Smooth muscle cell of the brain vasculature (primary cell): ENCODE measurements at places on chromosomes 13 and 19.

GRCh38 chr19:13834244-13835069 lies 39.2 kb downstream of the ZSWIM4 start:
- no peak for DNase-seq

DNA sequence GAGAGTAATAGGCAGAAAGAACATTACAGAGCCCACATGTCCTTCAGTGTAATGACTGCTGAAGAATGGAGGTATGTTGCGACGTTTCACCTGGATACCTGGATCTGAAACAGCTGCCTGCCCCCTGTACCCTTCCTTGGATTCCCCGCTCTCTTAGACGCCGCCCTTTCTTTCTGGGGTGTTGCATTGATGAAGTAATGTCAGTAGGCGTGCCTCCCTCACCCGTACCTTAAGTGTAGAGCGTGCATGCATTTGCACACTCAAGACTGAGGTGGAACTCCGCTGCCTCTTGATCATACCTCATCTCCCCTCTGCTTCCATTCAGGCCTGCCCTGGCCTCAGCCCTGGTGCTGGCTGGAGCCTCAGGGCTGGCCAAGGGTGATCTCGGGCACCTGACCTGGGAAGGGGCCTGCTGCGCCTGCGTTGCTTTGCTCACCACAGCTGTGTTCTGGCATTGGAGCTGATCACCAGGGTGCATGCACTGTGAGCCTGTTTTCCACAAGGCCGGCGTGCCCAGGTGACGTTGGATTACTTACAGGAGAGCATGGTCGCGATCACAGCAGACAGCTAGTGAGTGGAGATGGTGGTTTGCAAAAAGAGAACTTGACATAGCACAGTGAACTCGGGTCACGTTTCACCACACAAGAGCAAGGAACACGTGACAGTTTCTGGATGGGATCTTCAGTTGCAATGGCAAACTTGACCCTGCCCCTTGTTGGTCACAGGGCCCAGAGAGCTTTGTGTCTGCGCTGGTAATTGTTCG lies 99.0 kb downstream of the ARHGEF7 start:
- DNase-seq: no peak

DNA sequence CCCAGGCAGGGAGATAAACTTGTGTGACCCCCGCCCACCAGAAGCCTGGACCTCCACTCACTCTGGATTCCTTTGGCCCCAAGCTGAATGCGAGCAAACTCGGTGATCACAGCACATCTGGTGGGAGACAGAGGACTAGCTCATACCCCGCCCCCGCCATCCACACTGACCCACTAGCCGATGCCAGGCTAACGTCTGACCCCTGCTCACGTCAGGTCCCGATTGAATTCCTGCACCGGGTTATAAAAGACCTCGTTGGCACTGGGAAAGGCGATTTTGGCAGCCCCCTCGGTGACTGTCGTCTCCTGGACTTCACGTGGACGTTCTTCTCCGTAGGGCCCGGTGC lies 631 bp downstream of the TRMT1 start:
- DNase-seq: no peak

DNA sequence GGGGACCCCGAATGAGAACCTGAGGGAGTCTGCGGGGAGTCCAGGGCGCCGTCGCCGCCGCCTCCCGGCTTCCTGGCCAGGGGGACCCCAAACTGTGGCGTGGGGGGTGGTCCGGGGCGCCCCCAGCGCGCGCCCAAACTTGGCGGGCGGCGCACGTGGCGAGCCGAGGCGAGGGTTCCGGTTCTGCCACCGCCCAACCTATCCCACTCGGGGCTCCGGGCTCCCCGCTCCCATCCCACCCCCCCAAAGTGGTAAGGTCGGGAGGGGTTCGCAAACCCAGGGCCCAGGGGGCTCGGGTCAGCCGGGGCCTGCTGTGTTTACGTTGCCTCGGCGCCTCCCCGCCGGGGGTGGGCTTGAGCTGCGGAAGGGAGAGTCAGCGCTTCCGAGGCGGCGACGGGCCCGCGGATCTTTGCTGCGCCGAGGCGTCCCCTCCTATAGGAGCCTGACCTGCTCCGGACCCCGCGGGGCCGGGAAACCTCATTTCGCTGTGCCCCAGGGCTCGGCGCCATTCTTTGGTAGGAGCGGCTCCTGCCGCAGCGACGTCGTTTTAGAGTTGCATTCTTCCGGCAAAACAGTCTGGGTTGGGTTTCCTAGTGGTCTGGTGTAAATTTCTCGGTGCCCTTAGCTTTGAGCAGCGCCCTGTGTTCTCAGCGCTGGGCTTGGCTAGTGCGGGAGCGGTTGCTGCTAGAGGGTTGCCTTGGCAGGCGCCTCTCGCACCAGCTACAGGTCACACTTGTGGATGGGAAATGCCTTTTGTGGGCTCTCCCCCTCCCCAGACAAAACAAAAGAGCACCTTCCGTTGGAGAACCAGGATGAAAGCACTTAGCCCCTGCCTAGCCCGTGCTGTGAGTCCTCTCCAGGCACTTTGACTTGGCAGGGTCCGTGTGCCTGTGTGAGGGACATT lies 1.2 kb downstream of the DAZAP1 start:
- no peak for DNase-seq

DNA sequence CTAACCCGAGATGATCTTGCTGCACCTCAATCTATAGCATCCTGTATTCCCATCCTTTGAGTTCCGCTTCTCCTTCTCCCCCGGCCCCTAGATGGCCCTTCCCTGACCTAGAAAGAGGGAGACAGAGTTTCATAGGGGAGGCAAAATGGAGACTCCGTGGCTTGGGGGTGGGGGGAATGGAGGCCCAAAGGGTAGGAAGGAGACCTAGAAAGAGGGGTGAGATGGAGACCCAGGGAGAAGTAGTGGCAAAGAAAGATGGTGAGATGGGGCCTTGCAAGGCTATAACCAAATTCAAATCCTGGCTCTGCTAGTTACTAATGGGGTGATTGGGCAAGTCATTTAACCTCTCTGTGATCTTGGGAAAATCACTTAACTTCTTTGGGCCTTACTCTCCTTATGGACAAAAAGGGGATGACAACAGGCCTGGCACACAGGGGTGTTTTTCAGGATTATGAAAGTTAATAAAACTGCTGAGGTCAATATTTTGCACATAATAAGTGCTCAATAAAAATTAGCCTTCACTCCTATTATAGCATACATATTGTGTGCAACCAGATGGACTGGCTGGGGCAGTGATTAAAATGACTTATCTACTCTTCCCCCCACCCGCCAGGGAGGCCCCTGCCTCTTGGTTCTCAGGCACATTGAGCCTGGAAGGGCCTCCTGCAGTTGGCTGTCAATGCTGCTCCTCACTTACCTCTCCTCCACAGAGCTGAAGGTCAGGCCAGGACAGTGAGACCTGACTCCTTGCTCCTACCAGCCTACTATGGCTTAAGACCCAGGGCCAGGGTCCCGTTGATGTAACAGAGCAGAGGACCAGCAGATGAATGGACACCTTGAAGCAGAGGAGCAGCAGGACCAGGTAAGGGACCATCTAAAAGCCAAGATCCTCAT lies 633 bp downstream of the SPHK2 start:
- no peak for DNase-seq

GRCh38 chr19:14160017-14160703 lies 23.8 kb upstream of the ASF1B start:
- DNase-seq: no peak

DNA sequence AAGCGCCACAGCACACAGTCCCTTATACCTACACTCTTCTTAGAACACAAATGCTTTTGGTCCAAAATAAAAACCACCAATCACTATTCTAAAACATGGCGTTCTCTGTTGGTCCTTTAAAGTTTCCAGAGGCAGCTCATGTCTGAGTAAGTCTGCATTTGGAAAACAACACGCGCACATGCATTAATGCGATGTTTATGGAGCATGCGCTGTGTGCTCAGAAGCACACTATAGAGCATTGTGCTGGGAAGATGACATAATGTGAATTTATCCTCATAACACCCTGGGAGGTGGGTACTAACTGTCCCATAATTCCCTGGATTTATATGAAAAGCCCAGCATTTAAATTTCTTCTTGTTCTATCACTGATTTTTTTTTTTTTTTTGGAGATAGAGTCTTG lies 10.7 kb downstream of the ZNF682 start:
- DNase-seq: no peak

DNA sequence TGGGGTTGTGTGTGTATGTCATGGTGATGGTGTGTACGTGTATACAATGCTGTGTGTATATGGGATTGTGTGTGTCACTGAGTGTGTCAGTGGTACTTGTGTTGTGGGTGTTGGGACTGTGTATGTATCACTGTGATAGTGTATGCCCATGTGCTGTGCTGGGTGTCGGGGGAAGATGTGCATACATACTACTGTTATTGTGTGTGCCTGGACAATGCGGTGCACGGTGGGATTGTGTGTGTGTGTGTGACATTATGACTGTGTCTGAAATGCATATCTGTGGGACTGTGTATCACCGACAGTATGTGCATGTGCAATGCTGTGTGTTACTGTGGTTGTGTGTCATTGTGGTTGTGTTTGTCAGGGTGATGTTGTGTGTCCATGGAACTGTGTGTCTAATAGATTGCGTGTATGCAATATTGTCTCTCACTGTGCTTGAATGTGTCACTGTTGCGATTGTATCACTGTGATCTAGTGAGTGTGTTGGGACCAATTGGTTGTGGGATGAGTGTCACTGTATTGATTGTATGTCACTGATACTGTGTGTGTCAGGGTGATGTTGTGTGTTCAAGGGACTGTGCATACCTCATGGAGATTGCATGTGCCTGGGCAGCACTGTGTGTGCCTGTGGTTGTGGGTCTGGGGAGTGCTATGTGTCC lies 11.0 kb upstream of the BBC3 start:
- DNase-seq: no peak

GRCh38 chr13:74114202-74114601 lies 20.0 kb downstream of the KLF12 start:
- DNase-seq: no peak

GRCh38 chr13:31054632-31055031 lies 107.1 kb downstream of the HSPH1 start:
- DNase-seq: no peak

- no peak for DNase-seq
These were observed 16.8 kb downstream of the ELL start for GRCh38 chr19:18504886-18505610.

DNA sequence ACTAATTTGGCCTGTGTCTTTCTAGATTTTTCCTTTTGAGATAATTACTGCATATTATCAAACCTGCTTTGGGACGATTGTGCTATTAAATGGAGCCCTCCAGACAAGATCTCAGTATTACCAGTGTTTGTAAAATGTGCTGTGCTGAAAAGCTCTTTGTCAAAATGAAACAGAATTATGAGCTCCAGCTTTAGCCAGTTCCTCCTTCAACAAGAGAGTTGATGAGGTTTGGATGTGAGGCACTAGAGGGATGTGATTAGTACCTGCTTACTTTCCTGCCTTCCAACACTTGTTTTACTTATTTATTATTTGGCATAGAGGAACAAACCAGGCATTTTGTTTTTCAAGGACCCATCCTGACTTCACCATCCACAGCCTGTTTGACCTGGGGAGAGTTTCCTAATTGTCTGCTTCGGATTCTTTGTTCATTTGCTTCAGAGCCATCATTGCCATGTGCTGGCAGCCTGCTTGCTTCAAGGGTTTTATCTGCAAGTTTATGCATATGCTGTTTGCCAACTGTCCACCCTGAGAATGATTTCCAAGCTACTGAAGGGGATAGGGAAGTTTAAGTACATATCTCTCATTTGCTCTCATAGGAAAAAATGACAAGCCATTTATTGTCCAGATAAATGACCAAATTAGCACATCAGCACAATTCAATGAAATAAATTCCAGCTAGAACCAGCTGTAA lies 32.9 kb upstream of the CPB2 start:
- no peak for DNase-seq

GRCh38 chr19:13430790-13431582 lies 75.3 kb downstream of the CACNA1A start:
- DNase-seq: peak; percentile 12

GRCh38 chr13:40522282-40522681 lies 144.2 kb downstream of the FOXO1 start:
- DNase-seq: no peak

DNA sequence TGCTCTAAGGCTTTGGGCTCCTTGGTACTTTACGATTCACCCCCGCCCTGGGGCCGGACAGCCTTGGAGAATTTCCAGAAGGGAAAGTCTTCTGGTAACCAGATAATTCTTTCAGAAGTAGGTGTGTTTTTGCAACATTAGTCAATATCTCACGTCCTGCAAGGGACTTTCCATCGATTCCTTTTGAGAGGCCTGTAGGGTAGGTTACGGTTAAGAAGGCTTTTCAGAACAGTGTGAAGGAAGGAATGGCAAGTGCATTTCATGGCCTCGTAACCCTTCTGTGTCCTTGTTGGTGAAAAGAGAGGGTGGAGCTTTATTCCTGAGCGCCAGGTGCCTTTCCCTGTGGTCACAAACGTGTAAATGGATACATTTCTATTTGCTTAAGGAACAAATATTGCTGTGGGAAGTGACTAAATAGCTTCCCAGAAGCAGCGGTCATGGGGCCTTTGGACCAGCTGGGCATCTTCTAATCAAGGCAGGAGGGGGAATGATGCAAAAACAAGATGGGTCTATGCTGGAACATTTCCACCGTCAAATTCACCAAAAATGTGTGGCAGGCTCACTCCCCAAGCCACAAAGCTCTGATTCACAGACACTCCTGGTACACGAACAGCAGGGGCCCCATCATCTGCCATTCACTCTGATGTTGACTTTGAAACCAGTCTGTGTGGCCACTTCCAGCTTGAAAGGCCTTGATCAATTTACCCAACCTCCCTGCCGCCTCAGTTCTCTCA lies 99.2 kb downstream of the ANKRD10 start:
- no peak for DNase-seq

GRCh38 chr19:44816301-44816700 lies 7.4 kb downstream of the BCAM start:
- no peak for DNase-seq

GRCh38 chr19:4639531-4640246 lies 373 bp downstream of the TNFAIP8L1 start:
- no peak for DNase-seq

DNA sequence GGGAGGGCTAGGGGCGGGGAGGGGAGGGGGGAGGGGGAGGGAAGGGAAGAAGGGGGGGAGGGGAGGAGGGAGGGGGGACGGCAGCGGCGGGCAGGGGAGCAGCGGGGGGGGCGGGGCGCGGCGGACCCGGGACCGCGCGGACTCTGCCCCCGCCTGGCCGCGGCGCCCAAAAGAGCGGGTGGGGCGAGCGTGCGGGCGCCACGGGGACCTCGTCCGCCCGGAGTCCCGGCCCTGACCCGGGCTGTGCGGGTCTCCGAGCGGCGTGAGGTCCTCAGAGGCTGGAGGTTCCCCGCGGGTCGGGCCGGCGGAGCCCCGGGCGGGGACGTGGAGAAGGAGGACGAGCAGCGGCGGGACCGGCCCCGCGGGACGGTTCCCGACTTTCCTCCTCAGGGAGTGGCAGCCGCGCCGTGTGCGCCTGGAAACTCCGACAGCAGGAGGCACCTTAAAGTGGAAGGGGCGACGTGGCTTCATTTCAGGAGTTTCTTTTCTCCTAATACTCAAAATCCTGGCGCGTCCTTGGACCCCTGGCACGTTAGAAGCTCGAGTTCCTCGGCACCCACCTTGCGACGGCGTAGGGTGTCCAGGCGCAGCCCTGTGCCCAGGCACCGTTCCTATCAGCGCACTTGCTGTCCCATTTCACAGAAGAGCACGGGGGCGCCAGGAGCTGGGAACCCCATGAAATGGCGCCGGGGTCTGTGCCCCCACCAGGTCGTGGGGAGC lies 518 bp upstream of the PLPP2 start:
- no peak for DNase-seq
